ENCODE measurements at places on chromosomes 2 and 18.
A peak's percentile ranks its signal among the peaks of the same experiment; 100 is the strongest.

- DNase-seq = no peak
Measured at GRCh38 chr18:29651122-29651680, 1391.3 kb downstream of the DSC3 start.

GRCh38 chr2:150119819-150120218 lies 367.6 kb downstream of the RND3 start:
- no peak for DNase-seq

- peak; percentile 78 for DNase-seq
Measured at GRCh38 chr2:42095923-42096408, 48.1 kb downstream of the PKDCC start.

- no peak for DNase-seq
Measured at GRCh38 chr2:15472133-15472532, 89.0 kb downstream of the NBAS start.

GRCh38 chr2:103484906-103485305 lies 723.1 kb downstream of the TMEM182 start:
- no peak for DNase-seq

DNA sequence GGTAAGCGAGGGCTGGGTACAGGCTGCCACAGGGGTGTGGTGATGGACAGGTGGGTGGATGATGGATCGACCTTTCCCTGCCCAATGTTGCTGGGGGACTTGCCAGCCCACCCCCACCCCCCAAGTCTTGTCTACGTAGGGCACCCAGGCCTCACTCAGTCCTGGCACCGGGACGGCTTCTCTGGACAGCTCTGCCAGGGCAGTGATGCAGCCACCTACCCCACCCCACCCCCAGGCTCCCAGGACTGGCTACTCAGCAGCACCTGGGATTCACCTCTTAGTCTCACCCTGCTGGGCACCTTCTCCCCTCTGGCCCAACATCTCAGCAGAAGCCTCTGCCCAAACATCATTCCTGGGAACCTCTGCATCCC lies 55.7 kb downstream of the ANKMY1 start:
- DNase-seq = no peak

GRCh38 chr2:36952748-36953197 lies 13.6 kb downstream of the STRN start:
- DNase-seq = no peak

DNA sequence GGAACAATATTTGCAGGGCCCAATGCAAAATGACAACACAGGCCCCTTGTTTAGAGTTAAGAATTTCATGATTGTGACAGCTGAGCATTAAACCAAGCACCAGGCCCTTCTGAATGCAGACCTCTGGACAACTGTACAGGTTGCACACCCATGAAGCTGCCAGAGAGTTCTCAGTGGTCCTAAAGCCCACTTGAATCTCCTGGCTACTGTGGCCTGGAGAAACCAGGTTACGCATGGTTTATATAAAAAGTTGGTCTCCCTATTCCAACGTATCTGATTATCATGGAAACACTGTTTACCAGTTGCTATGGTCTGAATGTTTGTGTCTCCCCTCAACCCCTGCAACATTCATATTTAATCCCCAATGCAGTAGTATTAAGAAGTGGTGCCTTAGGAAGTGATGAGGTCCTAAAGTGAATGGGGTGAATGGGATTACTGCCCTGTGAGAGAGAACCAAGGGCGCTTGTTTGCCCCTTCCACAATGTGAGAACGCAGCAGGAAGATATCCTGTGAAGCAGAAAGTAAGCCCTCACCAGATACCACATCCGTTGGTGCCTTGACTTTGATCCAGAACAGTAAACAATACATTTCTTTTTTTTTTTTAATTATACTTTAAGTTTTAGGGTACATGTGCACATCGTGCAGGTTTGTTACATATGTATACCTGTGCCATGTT lies 48.0 kb upstream of the ANXA4 start:
- no peak for DNase-seq

- peak; percentile 84 for DNase-seq
Measured at GRCh38 chr2:204072443-204073324, 136.1 kb downstream of the ICOS start.

- DNase-seq = no peak
Measured at GRCh38 chr2:201952187-201952586, 81.5 kb upstream of the FZD7 start.

DNA sequence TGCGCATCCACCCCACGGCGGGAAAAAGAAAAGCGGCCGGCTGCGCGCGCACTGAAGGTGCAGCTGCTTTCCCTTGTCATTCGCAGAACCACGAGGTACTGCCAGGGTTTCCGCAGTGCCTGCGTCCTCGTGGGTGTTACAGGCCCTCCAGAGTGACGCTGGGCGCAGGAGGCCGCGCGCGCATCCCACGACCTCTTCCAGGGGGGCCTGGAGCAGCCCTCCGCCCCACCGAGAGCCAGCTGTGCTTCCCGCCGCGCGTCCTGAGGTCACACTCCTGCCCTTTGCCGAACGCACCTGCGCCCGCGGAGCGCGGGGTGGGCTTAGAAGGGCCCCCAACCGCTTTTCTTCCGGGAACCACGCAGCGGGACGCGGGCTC lies 378 bp upstream of the IAH1 start:
- DNase-seq = peak; percentile 68

DNA sequence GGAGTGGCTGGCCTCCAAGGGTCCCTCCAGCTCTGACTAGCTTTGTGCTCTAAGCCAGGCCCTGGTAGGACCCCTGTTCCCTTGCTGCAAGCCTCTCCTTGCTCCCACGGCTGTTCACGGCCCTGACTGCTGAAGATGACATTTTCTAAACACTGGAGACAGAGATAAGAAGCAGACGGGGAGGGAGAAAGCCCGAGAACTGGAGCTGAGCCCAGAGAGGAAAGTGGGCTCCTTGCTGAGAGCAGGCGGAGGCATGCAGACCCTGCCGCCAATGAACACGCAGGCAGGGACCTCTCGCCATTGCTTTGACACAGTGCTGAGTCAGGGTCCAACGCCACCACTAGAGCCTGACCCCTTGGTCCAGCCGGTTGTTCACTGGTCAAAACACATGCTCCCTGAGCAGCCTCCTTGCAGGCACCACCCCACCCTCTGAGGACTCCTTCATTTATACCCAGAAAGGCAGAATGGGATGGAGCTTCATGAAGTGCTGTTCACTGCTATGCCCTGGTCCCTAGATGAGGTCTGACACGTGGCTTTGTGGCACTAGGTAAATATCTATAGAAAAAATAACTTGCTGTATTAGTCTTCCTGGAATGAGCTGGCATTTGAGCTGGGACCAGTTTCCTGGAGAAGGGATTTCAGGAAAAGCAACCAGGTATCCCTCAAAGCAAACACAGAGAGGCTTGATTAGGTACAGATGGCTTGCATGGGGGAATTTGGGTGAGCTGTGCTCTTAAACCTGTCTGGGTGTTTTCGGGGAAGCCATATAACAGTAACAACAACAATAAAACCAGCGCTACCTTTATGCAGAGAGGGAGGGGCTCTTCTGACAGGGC lies 65.7 kb downstream of the MCFD2 start:
- no peak for DNase-seq

GRCh38 chr2:168992026-168992425 lies 39.1 kb downstream of the ABCB11 start:
- DNase-seq = no peak

DNA sequence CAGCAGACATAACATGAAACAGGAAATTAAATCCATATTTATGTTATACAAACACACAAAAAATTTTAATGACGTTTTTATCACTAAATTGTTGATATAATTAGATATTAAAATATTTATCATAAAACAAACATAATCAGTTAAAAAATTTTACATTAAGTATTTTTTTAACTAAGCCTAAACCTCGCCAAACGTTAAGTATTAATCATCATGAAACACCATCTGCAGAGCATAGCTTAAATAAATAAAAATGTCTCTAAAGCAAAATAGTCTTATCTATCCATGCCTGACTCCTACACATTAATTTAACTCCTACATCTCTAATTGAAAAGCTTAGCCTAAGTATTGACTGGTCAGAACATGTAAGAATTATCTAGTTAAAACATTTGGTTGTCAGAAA lies 271.6 kb upstream of the RND3 start:
- DNase-seq = no peak

- no peak for DNase-seq
Measured at GRCh38 chr18:68766433-68766832, 31.4 kb upstream of the CCDC102B start.

GRCh38 chr2:240503848-240504247 lies 53.9 kb downstream of the ANKMY1 start:
- no peak for DNase-seq

DNA sequence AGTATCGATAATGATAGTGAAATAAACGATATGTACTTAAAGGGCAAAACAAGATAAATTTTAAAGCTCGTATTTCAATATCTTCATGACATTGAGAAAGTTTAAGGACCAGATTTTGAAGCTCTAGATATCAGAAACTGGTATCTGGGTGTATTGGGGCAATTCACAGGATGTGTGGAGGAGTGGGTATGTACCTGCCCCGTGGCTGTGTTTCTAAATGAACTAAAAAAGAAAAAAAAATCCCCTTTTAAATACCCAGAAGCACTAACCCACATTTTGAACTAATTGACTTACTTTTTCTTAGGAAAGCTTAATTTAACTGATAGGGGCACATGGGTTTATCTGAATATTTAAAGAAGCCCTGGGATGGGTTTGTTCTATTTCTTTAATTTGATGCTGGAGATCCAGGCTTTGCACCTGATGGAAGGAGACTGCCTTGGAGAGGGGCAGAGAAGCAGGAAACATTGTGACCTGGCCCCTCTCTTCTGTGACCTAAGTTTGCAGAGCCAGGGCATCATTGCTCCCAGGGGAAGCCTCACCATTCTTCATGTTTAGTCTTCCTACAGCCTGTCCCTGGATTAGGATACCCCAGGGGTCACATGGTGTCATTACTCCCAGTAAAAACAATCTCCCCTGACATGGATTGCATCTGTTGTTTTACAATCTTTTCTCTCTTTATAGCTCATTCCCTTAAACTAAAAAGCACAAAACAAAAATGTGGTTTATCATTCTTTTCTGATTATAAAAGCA lies 7.6 kb upstream of the KCTD1 start:
- no peak for DNase-seq

DNA sequence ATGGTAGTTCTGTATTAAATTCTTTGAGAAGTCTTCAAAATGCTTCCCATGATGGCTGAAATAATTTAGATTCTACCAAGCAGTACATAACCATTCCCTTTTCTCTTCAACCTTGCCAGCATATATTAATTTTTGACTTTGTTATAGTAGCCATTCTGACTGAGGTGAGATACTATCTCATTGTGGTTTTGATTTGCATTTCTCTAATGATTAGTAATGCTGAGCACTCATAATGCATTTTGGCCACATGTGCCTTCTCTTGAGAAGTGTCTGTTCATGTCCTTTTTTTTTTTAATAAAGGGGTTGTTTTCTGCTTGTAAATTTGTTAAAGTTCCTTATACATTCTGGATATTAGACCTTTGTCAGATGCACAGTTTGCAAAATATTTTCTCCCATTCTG lies 173.9 kb downstream of the CALCRL start:
- no peak for DNase-seq

DNA sequence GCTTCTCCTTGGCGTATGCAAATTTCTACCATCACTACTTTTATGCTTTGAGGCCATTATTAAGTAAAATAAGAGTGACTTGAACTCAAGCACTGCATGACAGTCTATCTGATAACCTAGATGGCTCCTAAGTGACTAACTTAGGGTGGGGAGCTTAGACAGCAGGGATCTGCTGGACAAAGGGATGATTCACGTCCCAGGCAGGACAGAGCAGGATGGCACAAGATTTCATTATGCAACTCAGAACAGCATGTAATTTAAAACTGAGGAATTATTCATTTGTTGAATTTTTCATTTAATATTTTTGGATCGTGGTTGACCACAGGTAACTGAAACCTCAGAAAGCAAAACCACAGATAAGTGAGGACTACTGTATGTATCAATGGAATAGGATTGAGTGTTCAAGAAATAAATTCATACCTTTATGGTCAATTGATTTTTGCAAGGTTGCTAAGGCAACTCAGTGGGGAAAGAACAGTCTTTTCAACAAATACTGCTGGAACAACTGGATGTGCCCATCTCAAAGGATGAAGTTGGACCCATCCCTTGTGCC lies 115.3 kb downstream of the MBD2 start:
- DNase-seq = no peak

GRCh38 chr18:21191596-21192307 lies 50.3 kb upstream of the GREB1L start:
- DNase-seq = peak; percentile 37

- DNase-seq = no peak
Measured at GRCh38 chr2:149410701-149411484, 80.5 kb downstream of the LYPD6 start.

- DNase-seq = no peak
Measured at GRCh38 chr2:168375195-168375798, 80.8 kb upstream of the CERS6 start.

Measured in activated CD4-positive, alpha-beta T cell treated with anti-CD3 and anti-CD28 coated beads, Interleukin-2, amount 50 U/mL, for 48 hours (primary cell).